Neural crest cell (in vitro differentiated cells): ENCODE measurements at places on chromosomes 7 and 10. TPM values are rescaled to one million over a fixed set of nuclear protein-coding genes. Genes with fewer than 3 reads are reported as not detected.

The MACC1 gene
- total RNA-seq, result 0.12 TPM in 1 of 2 replicates, not detected in the other

GRCh38 chr10:93452143-93452542, 30.0 kb downstream of the MYOF start:
- no peak for DNase-seq

The PNLIPRP2 gene
- not detected in 2 replicates for total RNA-seq

The GPNMB gene
- total RNA-seq, result not detected in 2 replicates

DNA sequence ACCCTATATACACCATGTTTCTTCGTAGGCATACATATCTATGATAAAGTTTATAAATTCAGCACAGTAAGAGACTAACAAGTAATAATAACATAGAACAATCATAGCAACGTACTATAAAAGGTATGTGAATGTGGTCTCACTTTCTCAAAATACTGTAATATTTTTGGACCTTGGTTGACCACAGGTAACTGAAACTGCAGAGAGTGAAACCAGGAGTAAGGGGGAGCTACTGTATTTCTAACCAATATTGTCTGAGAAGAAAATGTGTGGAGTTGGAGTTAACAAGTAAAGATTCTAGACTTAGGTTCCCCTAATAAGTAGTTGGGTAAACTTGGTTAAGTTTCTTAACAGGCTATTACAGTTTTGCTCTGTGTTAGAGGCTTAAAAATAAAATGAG, 72.1 kb downstream of the GNAI1 start:
- DNase-seq, result no peak

DNA sequence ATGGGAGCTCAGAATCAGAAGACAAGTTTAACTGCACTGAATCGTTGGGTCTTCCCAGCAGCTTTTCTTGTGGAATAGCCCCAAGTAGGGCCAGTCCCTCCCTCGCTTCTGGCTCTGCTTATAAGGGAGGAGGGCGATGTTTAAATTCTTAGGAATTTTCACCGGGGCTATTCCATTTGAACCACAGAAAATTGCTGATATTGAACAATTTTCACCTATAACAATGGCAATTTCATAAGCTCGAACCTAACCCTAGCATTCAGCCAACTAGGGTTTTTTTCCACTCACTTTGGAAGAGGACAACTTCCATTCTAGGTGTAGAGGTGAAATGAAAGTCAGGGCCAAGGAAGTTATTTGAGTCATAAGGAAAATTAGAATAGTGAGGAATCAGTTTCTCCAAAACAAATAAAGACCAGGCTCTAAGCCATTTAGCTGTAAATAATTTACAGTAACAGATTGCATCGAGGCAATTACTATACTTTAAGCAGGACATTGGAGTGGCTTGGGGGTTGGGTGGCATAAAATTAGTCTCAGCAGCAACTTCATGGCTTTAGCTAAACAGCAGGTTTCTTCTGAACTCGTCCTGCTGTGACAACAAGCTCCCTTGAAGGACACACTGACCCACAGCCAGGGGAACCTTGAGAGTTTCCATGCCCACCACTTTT, 1.5 kb upstream of the ATP6V0A4 start:
- DNase-seq, result no peak

GRCh38 chr7:130598056-130598455, 70.5 kb downstream of the COPG2 start:
- no peak for DNase-seq

GRCh38 chr10:45302573-45302972, 12.8 kb downstream of the OR13A1 start:
- DNase-seq, result no peak

GRCh38 chr7:141820067-141820466, 21.2 kb downstream of the PRSS37 start:
- DNase-seq, result no peak

DNA sequence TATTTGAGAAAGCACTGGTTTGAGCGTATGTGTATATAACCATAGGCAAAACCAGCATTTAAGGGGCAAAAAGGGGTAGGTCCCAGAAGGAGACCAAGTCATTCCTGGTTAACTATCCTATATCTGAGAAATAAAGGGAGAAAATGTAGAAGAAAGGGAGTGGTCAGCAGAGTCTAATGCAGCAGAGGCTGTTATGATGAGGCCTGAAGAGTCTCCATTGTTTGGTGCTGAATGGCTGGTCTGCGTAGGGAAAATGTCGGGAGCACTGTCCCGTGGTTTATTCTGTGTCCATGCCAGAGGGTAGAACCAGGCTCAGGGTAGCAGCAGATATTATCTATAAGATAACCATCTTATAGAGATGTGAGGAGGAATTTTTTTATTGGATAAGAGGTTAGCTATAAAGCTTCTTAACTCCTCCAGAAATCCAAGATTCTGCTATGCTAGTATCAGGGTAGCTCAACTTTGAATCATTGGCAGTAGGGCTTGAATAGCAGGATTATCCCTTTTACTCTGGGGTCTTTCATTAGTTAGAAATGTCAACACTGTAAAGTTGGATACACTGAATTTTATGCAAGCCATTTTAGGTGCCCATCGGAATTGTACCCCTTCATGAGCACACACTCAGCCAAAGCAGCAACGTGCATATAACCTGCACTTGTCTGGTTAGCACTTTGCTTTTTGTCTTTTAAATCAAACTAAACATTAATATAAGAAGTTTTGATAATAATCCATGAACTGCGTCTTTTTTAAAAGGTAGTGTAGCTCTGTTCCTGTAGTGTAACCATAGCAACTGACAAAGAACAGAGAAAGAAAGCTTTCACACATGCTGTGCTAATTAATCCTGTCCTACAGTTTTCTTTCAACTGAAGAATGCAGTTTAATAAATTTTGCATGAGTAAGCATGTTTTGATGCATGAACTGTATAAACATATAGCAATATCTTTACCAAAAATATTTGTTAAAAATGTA, 312.0 kb upstream of the FZD1 start:
- DNase-seq, result no peak

DNA sequence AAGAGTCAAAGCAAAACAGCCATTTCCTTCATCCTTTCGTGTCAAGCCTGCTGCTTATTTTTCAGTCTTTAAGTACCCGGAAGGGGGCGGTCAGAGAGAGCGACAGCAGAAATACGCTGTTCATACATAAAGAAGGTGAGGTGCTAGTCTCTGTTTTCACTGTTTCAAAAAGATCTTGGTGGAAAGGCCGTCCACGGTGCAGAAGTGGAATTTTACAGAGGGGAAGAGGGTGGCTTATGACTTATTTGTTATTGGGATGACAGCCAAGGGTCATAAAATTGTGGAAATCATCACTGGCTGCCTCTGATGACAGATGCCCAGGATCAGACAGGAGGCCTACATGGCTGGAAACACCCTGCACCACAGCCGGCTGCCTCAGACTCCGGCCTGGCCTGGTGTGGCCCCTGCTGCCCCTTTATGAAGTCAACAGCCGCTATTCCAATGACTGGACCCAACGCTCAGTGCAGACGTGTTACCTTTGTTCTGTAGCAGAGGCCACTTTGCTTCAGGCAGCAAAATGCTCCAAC, 57.0 kb downstream of the HIPK2 start:
- no peak for DNase-seq

DNA sequence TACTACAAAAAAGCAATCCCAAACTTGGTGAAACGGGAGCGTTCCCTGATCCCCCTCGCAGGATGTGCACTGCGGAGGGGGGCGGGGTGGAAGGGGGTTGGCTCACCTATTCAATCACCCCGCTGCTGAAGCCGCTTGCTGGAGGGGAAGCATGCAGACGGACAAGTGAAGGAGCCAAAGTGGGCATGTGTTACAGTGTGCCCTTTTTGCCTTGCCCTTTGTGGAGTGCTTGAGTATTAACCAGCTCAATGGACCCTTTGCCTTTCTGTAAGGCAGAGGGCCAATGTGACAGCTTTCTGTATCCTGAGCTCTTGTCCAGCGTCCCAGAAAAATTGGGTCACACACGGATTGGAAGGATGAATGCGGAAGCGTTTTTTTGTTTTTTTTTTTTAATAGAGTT, 348.9 kb upstream of the NPSR1 start:
- DNase-seq, result no peak

- no peak for DNase-seq
Measured at GRCh38 chr10:93259126-93259525, 185.4 kb downstream of the CYP26A1 start.

The C10orf143 gene
- 2.7 TPM in 2 replicates for total RNA-seq

The TFEC gene
- total RNA-seq, result not detected in 2 replicates

- no peak for DNase-seq
Measured at GRCh38 chr7:149510248-149510647, 12.6 kb upstream of the ZNF746 start.

The CRTAC1 gene
- total RNA-seq, result 0.82 and 1.1 TPM in 2 replicates

DNA sequence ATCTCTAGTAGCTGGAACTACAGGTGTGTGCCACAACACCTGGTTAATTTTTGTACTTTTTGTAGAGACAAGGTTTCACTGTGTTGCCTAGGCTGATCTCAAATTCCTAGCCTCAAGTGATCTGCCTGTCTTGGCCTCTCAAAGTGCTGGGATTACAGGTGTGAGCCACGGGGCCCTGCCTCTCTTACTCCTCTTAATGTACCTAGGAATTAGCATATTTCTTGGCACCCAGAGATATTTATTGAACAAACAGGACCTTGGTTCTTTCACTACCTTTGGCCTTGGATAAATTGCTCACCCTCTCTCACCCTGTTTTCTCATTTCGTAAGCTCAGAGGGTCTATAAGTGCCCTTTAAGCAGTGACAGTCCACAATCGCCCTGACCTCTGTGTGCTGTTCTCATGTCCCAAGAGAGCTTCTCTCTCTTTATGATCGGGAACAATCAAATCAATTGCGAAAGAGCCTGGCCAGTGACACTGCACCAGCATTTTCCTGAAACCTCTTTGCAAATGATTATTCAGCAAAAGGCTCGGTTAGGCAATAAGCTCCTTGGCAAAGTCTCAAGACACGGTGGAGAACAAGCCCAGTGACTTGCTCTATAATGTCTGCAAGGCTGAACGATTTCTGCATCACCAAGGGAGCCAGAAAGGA, 117.7 kb downstream of the APBB1IP start:
- DNase-seq, result no peak

DNA sequence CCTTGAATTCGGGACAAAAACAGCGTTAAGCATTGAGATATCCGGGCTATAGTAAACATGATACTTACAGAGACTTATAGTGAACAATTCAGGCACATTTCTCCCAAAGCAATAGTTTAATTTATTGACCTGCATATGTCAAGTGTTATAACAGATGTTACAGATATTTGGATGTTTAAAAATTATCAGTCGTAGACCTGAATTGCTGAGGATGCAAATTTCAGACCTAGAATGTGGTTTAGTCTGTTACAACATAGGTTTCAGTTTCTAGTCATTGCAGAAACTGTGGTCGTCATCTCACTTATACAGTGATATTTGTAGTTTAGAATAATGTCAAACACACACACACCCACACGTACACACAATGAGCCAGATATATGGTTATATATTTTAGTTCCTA, 85.2 kb downstream of the VTI1A start:
- no peak for DNase-seq

The GJC3 gene
- 0.28 and 0.45 TPM in 2 replicates for total RNA-seq

The TMEM270 gene
- total RNA-seq, result not detected in 2 replicates

- DNase-seq, result no peak
Measured at GRCh38 chr7:23912065-23912464, 202.0 kb downstream of the STK31 start.

DNA sequence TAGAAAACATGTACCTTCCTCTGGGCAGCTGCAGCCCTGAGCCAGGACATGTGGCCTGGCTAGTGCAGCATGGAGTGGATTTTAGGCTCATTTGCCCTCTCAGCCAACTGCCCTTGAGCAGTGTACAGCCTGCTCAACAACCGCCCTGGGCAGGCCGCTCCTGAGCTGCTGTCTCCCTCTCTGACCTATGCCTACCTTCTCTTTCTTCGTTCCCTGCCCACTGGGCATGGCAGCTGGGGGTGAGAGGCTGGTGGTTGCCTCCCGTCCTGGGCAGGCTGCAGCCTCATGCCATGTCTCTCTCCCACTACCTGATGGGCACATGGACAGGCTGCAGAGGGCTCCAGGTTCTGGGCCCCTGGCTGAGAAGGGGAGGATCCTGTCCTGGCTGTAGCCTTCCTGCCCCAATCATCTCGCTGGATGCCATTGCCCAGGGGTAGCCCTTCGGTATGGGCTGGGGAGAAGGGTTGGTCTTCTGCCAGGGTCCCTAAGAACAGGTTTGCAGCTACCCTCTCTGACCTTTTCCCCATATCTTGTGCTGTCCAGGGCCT, 97.3 kb downstream of the NEURL1 start:
- no peak for DNase-seq

- no peak for DNase-seq
Measured at GRCh38 chr7:158403013-158403821, 184.4 kb downstream of the PTPRN2 start.

The TFR2 gene
- total RNA-seq, result 1.7 and 2.4 TPM in 2 replicates

GRCh38 chr7:131425992-131426391, 98.3 kb downstream of the MKLN1 start:
- no peak for DNase-seq

DNA sequence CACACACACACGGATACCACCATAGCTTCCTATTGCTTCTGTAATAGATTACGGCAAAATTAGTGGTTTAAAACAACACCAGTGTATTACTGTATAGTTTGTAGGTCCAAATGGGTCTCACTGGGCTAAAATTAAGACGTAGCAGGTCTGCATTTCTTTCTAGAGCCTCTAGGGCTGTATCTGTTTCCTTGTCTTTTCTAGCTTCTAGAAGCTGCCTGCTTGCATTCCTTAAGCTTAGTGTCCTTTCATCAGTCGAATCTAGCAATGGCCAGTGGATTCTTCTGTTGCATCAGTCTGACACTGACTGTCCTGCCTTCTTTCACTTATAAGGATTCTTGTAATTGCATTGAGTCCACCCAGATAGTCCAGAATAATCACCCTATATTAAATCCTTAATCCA, 882.3 kb downstream of the PCDH15 start:
- no peak for DNase-seq

GRCh38 chr7:2621061-2621828, 10.5 kb upstream of the TTYH3 start:
- no peak for DNase-seq

DNA sequence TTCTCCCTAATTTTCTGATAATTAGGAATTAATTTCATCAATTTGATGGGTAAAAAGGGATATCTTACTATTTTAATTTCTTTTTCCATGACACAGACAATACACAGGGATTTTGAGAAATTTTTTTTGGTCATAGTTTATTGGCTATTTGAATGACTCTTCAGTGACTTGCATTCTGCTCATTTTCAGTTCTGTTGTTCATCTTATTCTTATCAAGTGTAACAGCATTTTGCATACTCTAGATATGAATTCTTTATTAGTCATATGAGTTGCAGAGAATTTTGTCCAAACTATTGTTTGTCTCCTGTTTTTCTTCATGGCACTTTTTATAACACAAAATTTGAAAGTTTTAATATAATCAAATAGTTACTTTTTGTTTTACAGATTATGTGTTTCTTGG, 41.7 kb downstream of the MKLN1 start:
- DNase-seq, result no peak

The FFAR4 gene
- total RNA-seq, result 0.09 TPM in 1 of 2 replicates, not detected in the other
